Hindlimb muscle (tissue), 1 donor: ENCODE measurements at places on chromosomes 3 and 15.

- no peak for DNase-seq
These were observed 61.3 kb downstream of the SMAD3 start for GRCh38 chr15:67126551-67127330.

- no peak for DNase-seq
These were observed 20.7 kb upstream of the PRR23E start for GRCh38 chr3:127172211-127172610.

- no peak for DNase-seq
These were observed 45.1 kb downstream of the PLXNA1 start for GRCh38 chr3:127027811-127028548.

DNA sequence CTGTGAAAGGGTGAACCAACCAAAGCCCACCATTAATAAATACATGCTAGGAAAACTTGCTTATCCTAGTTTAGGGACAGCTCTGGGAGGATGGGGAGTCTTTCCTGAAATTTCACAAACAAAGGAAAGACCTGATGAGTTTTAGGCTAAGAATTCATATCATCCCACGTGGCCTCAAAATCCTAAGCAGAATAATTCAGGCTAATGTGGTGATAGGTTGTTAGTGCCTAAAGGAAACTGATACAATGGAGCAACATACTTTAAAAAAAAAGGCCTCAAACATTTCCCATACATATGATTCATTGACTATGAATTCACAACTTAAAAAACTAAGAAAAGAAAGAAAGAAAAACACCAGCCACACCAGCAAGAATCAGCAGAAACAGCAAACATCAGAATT is 126.9 kb upstream of the CNTN4 start:
- no peak for DNase-seq

DNA sequence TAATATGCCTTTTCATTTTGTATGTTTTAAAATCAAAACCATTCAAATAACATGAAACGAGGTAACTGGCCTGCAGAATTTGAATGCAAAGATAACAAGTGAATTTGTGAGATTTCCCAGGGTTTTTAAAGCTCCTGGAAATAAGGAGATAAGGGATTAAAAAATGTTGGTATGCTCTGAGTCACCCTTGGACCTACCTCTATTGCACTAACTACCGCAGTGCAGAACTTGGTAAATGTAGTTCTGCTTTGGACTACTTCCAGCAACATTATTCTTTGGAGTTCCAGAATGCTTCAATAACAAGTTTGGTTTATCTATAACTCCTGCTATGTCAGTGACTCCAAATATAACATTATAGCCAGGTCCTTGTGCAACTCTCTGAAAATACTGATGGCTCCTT is 201.7 kb downstream of the GAP43 start:
- no peak for DNase-seq

GRCh38 chr3:15290736-15291135 is 41.6 kb downstream of the SH3BP5 start:
- no peak for DNase-seq

- DNase-seq: no peak
These were observed 9.1 kb downstream of the ANPEP start for GRCh38 chr15:89805241-89806209.

DNA sequence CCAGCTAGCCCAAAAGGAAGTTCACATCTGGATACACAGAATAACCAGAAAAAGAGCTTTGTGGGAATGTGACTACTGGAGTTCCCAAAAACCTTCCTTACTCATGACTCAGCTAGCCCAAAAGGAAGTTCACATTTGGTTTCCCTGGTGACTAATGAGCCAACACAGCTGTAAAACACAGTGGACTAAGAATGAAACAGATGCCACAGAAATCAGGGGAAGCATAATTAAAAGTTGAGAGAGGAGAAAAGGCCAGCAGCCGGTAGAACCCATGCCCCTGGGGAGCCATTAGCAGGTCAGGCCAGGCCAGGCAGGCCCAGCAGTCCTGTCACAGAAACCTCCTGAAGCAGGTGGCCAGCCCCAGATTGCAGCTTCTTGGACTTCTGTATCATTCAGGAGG is 130.3 kb downstream of the GHSR start:
- DNase-seq: peak; percentile 78

DNA sequence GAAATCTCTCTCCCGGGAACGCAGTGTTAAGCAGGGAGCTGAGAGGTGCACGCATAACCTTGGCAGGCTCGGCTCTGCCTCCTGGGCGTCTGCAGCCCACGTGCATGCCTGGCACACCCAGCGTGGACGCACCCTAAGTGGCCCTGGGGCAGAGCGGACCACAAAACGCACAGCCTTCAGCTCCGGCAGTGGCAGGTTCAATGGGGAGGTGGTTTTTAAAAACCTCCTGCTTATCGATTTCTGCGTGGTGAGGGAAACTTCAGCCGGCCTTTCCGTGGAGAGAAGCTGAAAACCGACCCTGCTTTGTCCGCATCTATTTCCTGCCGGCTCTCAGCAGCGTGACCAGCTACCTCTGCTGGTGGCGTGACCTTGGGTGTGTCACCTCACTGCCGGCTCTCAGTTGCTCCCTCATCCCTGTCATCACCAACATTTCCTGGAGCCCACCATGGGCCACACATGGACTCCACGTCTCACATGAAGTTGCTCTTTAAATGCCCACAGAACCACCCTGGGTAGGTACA is 134.8 kb upstream of the MEF2A start:
- DNase-seq: no peak

DNA sequence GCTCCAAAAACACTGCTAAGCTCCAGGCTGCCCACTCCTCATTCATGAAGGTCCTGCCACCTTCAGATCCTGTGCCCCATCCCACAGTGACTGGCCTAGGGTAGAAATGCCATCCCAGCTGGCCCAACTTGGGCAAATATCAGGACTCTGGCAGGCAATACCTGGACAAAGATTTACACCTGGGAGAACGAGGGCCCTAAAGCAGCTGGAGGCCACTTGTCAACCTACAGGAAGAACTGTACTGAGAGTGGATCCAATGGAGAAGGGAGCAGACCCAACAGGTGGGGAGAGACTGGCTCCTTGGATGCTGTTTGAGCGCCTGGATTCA is 57.1 kb upstream of the GATA2 start:
- no peak for DNase-seq

DNA sequence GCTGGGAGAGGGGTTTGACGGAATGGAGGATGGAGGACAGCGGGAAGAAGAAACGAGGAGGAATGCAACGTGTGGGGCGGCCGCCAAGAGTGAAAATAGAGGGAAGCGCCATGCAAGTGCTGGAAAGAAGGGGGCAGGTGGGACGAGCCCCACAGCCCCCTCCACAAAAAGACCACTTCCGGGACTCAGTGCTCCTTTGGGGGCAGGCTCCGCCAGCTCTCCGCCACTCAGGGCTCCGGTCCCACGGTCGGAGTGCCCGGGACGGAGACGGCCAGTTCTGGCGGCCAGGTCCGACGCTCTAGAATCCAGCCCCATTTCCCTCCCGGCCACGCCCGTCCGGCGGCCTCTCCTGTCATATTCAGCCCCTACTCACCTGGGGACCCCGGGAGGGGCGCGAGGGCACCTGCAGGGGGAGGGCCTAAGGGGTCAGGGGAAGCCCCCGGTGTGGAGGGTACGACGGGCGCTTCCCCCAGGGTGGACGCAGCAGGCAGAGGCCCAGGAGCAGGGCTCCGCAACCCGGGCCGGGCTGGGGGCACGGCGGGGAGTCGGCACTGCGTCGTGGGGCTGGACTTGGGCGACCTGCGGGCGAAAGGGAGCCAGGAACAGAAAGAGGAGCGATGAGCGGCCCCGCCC is 25.5 kb upstream of the CSPG4 start:
- no peak for DNase-seq

GRCh38 chr15:35680951-35681350 is 135.0 kb upstream of the DPH6 start:
- no peak for DNase-seq

GRCh38 chr3:53498806-53499641 is 4.6 kb downstream of the CACNA1D start:
- DNase-seq: no peak

- no peak for DNase-seq
These were observed 99.8 kb upstream of the CPNE4 start for GRCh38 chr3:132134611-132135010.
